ENCODE measurements at places on chromosomes 1 and 21.

GRCh38 chr1:20998826-20999225, 177.9 kb downstream of the EIF4G3 start:
- no peak for DNase-seq

DNA sequence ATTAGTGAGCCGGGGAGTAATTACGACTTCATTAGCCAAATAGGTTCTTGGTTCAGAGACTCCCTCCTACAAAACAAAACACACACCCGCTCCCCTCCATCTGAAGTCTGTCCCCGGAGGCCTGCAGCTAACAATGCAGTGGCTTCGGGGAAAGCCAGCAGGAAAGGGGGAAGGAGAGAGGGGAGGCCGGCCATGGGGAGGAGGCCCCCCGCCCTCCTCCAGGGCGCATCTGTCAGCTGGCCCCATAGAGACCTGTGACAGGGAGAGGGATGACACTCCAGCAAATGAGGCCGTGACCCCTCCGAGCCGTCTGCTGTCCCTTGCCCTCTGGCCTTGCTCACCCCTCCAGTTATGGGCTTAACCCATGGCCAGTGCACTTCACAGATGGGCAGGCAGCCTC, 12.1 kb upstream of the CNTN2 start:
- no peak for DNase-seq

GRCh38 chr1:210743038-210743437, 390.9 kb downstream of the KCNH1 start:
- no peak for DNase-seq

GRCh38 chr1:67771749-67772148, 61.5 kb downstream of the GNG12 start:
- DNase-seq: no peak

- no peak for DNase-seq
Measured at GRCh38 chr1:111448482-111448917, 556 bp downstream of the WDR77 start.

GRCh38 chr1:119565131-119565772, 58.2 kb downstream of the HSD3B1 start:
- no peak for DNase-seq

- no peak for DNase-seq
Measured at GRCh38 chr21:41823166-41823565, 56.0 kb downstream of the PRDM15 start.

GRCh38 chr1:150165622-150166612, 16.2 kb downstream of the PLEKHO1 start:
- DNase-seq: no peak

DNA sequence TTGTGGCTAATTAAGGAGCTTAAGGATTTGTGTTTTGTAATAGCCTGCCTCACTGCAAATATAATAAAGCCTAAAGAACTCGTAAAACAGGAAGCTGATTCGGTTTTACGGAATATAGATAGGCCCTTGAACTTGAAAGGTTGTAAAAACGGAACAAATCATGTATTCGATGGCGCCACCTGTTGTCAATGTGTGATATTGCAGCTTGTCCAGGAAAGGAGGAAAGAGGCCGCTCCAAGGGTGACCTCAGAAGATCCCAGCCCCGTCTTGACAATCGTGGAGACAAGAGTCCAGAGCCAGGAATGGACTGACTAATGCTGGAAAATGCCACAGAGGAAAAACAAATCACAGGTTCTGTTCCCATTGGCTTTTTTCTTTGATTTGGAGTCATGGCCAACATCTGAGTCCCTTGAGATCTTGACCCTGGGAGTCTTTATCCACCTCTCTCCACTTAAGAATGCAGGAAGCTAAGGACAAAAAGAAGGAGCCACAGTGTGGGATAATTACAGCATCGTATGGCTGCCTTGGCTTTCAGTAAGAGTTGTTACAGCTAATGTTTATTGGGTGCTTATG, 7.0 kb upstream of the IGSF21 start:
- DNase-seq: peak; percentile 30

- peak; percentile 88 for DNase-seq
Measured at GRCh38 chr1:31182352-31182751, 57.3 kb downstream of the NKAIN1 start.

DNA sequence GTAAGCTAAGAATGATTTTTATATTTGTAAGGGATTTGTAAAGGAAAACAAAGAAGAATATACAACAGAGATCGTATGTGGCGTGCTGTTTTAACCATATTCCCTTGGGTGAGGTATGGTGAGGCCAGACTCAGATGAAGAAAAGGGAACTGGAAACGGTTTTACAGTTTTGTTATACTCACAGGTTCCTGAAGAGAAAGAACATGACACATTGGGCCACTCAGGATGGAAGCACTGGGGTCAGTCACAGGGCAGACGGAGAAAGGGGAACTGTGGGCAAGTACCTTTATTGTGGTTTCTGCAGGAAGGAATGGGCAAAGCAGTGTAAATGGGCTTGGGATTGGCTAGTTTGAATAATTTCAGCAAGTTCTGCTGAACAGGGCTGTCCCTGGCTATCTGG, 177.4 kb downstream of the LBR start:
- DNase-seq: no peak

DNA sequence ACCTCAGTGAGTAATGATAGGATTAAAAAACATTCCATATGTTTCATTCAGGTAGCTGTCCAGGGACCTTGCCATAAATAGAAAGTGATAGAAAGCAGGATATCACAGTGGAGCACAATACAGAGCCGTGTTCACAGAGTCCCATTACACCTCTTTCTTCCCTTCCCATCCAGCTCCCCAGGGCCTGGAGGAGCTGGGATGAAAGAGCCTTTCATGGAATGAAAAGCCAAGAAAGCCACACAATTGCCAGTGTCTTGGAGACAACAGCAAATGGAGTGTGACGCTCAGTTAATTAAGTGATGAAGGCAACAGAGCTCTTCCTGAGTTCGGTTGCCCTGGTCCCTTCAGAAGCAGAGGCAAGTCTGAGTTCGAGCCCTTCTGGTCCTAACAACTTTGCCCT, 387.3 kb upstream of the PLXNA2 start:
- no peak for DNase-seq

DNA sequence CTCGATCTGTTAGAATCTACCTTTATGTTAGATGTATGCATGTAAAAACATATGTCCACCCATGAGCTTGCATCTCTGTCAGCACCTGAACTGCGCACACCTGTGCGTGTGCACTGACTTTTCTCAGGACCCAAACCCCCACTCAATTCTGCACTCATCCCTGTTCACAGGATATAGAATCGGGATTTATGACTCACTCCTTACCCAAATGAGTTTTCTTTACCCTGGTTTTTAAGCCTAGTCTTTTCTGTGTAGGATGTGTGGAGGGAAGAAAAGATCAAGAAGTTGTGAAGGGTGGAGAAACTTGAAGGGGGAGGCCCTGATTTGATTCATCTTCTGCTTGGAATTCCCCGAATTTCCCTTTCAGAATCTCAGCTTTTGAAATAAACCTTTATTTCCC, 2.4 kb downstream of the ACKR1 start:
- no peak for DNase-seq

GRCh38 chr1:42420121-42420520, 35.7 kb downstream of the ZMYND12 start:
- DNase-seq: no peak

- DNase-seq: no peak
Measured at GRCh38 chr1:60797351-60797750, 285.0 kb upstream of the NFIA start.

GRCh38 chr1:2968471-2968881, 52.8 kb upstream of the ACTRT2 start:
- no peak for DNase-seq

- no peak for DNase-seq
Measured at GRCh38 chr21:37208056-37208721, 58.9 kb downstream of the VPS26C start.

DNA sequence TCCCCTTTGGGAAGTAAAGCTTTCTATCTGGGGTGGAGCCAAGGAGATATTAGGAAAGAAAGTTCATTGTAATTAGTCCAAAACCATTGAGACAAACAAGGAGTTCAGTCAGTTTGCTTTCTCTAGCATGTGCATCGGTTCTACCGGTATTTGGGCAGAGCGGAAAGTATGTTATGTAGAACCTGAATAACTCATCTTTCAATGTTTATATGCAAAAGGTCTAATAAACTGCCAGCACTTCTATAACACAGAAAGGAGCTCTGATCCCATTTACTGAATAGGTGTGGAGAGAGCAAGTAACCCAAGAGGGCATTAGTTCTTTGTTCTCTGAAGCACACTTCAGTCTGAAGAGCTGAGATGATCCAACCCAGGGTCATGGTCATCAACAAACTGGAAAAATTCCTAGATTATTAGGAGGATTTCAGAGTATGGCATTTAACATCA, 3.5 kb downstream of the TGFB2 start:
- no peak for DNase-seq

GRCh38 chr21:39141502-39141901, 41.7 kb downstream of the PSMG1 start:
- DNase-seq: peak; percentile 23

GRCh38 chr1:154404511-154404931, 622 bp upstream of the IL6R start:
- no peak for DNase-seq

DNA sequence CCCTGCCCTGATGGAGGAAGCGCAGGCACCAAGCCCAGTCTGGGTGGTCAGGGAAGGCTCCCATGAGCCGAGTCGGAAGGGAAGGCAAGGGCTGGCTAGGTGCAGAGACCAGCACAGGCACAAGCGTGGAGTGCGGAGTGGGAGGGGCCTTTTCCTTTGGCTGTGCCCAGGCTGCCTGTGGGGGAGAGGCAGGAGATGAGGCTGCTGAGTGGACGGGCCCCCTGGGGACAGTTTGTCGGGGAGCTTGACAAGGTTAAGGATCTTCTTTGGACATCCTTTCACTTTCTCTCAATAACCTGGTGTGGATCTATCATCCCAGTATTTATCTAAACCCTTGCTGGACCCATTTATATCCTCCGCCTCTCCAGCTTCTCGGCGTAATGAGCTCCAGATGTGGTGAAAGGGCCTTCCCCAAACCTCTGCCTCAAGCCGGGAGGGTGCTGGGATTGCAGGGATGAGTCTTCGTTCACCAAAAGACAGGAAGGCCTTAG, 42.9 kb downstream of the EPHB2 start:
- DNase-seq: peak; percentile 83

GRCh38 chr1:54542962-54543539, 5.0 kb upstream of the ACOT11 start:
- DNase-seq: no peak

DNA sequence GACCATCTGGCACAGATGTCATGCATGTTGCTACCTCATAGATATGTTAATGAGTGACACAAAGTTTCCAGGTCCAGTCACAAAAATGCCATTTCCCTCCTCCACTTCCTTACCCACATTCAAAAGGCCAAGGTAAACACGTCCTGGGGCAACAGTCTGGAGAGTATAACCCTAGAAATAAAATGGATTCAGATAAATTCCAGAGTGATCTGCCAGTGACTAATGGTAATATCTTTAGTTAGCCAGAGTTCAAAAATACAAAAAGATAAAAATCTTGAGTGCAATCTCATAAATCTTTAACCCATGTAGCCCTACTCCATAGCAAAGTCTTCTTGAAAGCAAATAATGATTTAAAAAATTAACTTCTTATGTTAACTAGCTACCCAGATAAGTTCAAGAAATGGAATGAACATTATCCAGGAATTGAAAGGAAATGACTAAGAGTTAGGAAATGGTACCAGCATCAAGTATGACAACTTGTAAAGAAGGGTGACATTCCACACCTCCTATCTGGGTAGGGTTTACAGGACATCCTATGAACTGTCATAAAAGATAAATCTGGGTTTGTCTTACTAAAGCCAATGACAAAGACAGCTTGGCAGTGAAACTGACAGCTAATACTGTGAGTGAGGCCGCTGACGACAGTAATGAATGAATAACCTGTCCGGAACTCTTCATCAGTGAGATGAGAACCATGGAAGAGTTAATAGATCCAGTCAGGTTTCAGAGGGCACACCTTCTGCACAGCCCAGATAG, 18.1 kb downstream of the RGS2 start:
- no peak for DNase-seq

- DNase-seq: no peak
Measured at GRCh38 chr21:42981214-42981523, 6.8 kb downstream of the PKNOX1 start.

- no peak for DNase-seq
Measured at GRCh38 chr1:160710517-160711252, 937 bp downstream of the CD48 start.

DNA sequence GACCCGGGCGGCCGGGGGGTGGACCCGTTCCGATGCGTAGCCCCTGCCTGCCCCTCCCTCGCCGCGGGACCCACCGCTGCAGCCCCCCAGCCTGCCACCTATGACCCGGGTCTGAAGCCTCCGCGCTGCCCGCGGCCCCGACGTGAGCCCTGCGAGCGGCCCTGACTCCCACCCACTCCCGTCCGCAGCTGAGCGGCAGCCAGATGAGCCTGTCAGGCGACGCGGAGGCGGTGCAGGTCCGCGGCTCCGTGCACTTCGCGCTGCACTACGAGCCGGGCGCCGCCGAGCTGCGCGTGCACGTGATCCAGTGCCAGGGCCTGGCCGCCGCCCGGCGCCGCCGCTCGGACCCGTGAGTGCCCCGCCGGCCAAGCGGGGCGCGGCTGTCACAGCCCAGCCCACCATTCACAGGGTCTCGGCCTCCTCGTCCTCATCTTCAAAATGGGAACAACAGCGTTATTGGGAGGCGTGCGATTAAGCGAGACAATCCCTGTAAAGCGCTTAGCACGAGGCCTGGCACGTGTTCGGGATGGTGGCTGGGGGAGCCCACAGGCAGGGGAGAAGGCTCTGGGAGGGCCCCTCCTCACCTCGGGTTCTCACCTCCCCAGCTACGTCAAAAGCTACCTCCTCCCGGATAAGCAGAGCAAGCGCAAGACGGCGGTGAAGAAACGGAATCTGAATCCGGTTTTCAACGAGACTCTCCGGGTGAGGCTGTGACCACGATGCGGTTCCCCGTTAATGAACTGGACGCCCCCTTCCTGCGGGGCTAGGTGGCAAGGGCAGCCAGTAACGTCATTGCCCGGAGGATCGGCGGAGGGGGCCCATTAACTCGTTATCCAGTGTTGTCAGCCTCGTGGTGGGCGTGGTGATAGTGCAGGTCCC, 8.2 kb downstream of the SYTL1 start:
- no peak for DNase-seq

DNA sequence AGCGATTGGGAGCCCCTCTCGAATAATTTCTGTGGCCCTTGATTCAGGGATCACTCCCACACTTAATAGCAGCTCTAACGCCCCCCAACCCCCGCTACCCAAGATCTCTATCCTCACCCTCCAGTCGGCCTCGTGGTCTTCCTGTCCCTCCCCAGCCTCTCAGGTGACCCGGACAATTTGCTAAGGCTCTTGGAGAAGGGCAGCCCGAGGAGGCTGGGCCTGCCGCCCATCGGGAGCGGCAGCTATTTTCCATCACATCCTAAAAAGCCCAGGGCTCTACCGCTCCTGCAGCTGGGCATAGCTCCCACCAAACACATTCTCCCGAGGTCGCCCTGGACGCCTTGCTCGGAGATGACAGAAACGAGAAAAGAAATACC, 12.0 kb upstream of the PHLDA3 start:
- no peak for DNase-seq

- DNase-seq: no peak
Measured at GRCh38 chr1:219438386-219438785, 174.5 kb downstream of the ZC3H11B start.
